ENCODE measurements at places on chromosomes 2 and 18.

- no peak for DNase-seq
Measured at GRCh38 chr2:152493417-152493816, 158.4 kb downstream of the FMNL2 start.

GRCh38 chr2:76584474-76584873, 873.8 kb upstream of the GCFC2 start:
- no peak for DNase-seq

DNA sequence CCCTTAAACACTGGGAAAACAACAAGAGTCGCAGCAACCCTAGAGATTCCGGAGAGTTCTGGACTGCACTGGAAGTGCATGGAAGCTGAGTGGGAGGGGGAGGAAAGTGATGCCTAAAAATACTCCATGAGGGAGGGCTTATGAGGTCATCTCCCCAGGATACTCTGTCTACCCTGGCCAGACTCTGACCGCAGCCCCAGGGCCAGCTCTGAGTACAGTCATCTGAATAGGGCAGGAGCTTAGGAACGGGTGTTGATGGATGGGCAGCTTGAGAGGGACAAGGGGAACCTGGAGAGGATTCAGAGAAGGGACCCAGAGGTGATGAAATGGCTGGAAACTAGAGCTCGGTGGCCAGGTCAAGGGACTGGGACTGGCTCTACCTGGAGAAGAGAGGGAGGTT, 79.3 kb upstream of the IGFBP5 start:
- no peak for DNase-seq

- DNase-seq, result no peak
Measured at GRCh38 chr2:73594251-73594650, 48.0 kb downstream of the NAT8 start.

GRCh38 chr2:234968631-234969305, 17.0 kb downstream of the SH3BP4 start:
- DNase-seq, result no peak

DNA sequence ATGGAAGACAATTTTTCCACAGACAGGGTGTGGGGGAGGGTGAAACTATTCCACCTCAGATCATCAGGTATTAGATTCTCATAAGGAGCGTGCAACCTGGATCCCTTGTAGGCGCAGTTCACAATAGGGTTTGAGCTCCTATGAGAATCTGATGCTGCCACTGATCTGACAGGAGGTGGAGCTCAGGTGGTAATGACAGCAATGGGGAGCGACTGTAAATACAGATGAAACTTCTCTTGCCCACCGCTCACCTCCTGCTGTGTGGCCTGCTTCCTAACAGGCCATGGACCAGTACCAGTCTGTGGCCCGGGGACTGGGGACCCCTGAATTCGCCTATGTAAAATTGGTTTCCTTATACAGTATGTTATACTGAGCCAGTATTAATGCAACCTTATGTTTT, 27.3 kb upstream of the E2F6 start:
- DNase-seq, result no peak

DNA sequence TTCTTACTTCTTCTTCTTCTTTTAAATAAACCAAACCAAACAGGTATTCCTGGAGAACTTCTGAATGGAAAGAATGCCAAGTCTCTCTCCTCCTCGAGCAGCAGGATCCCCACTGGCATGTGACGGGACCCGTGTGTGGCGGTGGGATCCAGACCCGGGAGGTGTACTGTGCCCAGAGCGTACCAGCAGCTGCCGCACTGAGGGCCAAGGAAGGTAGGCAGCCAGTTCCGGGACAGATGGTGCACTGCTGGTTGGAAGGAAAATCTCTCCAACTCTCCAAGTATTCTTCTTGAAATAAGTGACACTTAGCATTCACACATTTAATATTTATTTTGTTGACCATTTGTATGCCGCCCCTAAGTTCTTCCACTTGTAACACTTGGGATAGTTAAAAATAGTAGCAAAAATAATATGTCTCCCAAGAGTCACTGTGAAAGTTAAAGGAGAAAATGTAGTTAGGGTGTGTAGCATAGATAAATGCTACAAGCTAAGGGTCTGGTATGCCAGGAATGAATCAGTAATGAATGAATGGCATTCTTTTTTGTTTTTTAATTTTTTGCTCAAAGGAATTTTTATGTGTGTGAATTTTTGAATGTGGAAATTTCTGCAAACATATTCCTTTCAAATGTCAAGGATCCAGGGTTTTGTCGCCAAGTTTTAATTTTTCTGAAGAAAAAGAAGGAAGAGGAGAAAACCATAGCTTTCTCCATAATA, 349.9 kb downstream of the THSD7B start:
- no peak for DNase-seq

GRCh38 chr2:235836491-235836911, 331.7 kb downstream of the GBX2 start:
- no peak for DNase-seq

DNA sequence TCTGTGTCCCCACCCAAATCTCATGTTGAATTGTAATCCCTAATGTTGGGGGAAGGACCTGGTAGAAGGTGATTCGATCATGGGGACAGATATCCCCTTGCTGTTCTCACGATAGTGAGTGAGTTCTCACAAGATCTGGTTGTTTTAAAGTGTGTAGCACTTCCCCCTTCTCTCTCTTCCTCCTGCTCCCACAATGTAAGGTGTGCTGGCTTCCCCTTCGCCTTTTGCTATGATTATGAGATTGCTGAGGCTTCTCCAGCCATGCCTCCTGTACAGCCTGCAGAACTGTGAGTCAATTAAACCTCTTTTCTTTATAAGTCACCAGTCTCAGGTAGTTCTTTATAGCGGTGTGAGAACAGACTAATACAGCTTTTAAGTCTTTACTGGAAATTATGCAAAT, 193.3 kb upstream of the RBBP8 start:
- DNase-seq, result no peak

DNA sequence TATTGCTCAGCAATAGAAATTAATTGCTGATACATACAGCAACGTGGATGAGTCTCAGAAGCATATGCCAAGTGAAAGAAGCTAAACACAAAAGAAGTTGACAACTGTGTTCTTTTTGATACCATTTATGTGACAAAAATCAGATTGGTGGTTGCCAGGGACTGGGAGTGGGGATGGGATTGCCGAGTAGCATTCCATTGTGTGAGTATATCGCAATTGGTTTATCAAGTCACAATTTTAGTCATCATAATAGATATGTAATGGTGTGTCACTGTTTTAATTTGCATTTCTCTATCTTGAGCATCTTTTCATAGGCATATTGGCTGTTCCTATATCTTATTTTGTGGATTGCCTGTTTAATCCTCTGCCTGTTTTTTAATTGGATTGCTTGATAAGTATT, 20.9 kb downstream of the STRADB start:
- DNase-seq, result no peak

GRCh38 chr2:111066062-111066593, 54.6 kb upstream of the BCL2L11 start:
- DNase-seq, result no peak

DNA sequence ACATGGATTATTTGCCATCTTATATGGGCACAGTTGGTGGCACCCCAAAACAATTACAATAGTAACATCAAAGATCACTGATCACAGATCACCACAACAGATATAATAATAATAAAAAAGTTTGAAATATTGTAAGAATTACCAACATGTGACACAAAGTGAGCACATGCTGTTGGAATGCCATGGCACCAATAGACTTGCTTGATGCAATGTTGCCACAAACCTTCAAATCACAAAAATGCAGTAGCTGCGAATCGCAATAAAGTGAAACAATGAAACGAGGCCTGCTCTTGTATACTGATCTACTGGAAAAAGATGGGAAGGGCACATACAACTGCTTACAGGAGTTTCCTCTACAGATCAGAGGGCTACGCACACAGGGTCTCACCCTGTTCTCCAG, 32.2 kb upstream of the AMMECR1L start:
- DNase-seq, result no peak

Measured in stimulated activated CD8-positive, alpha-beta memory T cell treated with anti-CD3 and anti-CD28 coated beads, Interleukin-4, amount 100 ng/mL, for 1 hour (primary cell).